ENCODE measurements at places on chromosomes 7 and 10.

- no peak for DNase-seq
Measured at GRCh38 chr7:106566672-106567071, 94.3 kb downstream of the CCDC71L start.

- no peak for DNase-seq
Measured at GRCh38 chr7:111012799-111013675, 77.9 kb upstream of the LRRN3 start.

DNA sequence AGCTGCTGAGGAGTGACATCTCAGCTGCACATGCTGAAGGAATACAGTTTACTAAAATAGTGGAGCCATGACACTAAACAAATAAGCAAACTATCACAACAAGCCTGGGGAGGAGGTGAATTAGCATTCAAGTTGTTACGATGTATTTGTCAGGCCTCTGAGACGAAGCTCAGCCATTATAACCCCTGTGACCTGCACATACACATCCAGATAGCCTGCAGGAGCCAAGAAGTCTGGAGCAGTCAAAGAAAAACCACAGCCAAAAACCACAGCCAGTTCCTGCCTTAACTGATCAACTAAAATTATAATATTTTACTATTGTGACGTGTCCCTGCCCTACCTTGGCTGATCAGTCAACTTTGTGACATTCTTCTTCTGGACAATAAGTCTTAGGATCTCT, 68.6 kb downstream of the NSUN6 start:
- no peak for DNase-seq

DNA sequence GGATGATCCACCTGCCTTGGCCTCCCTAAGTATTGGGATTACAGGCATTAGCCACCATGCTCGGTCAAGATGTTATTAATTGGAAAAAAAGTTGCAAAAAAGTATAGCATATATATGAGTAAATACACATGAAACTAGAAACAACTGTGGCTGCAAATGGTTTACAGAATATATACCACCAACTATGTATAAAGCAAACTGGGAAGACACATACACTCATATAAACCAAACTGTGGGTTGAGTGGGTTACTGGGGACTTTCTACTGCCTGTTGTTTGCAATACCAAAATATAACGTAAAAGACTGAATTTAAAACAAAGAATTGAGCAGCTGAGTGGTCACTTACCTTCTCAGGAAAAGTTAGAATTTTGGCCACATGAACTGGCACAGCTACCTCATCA, 8.1 kb downstream of the POLR3A start:
- no peak for DNase-seq

DNA sequence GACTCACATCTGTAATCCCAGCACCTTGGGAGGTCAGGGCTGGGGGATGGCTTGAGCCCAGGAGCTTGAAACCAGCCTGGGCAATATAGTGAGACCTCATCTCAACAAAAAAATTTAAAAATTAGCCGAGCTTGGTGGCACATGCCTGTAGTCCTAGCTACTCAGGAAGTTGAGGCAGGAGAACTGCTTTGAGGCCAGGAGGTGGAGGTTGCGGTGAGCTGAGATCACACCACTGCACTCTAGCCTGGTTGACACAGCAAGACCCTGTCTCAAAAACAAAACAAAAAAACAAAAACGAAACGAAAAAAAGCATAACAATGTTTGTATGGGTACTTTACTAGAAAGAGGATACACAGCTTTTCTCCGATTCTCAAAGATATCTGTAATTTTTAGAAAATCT, 31.8 kb downstream of the WNT16 start:
- no peak for DNase-seq

GRCh38 chr10:116756277-116756676, 13.9 kb upstream of the HSPA12A start:
- DNase-seq, result peak; percentile 14

- no peak for DNase-seq
Measured at GRCh38 chr7:42125321-42125720, 111.7 kb downstream of the GLI3 start.

GRCh38 chr10:62635127-62635526, 169.4 kb upstream of the ADO start:
- DNase-seq, result no peak

- peak; percentile 51 for DNase-seq
Measured at GRCh38 chr7:133550811-133551210, 297.9 kb downstream of the EXOC4 start.

- peak; percentile 28 for DNase-seq
Measured at GRCh38 chr10:129030996-129031843, 435.8 kb upstream of the MGMT start.

- DNase-seq, result no peak
Measured at GRCh38 chr7:134539380-134540004, 9.4 kb upstream of the AKR1B15 start.

DNA sequence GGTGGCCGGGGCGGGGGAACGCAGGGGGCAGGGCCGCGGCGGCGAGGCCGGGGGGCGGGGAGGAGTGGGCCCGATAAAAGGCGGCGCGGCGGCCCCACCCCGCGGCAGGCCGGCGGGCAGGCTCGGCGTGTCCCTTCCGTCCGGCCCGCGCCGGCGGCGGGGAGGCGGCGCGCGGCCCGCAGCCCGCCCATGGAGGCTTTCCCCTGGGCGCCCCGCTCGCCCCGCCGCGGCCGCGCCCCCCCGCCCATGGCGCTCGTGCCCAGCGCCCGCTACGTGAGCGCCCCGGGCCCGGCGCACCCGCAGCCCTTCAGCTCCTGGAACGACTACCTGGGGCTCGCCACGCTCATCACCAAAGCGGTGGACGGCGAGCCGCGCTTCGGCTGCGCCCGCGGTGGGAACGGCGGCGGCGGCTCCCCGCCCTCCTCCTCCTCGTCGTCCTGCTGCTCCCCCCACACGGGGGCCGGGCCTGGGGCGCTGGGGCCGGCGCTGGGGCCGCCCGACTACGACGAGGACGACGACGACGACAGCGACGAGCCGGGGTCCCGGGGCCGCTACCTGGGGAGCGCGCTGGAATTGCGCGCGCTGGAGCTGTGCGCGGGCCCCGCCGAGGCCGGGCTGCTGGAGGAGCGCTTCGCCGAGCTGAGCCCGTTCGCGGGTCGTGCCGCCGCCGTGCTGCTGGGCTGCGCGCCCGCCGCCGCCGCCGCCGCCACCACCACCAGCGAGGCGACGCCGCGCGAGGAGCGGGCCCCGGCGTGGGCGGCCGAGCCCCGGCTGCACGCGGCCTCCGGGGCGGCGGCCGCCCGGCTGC, at the start of gene NANOS1:
Gene NANOS1, plus strand, starts transcription at position 102 of the 808 bp plus-strand sequence. Its CDS starts 88 bp downstream, at position 190.
- no peak for DNase-seq

GRCh38 chr7:42095791-42096190, 141.2 kb downstream of the GLI3 start:
- DNase-seq, result no peak

DNA sequence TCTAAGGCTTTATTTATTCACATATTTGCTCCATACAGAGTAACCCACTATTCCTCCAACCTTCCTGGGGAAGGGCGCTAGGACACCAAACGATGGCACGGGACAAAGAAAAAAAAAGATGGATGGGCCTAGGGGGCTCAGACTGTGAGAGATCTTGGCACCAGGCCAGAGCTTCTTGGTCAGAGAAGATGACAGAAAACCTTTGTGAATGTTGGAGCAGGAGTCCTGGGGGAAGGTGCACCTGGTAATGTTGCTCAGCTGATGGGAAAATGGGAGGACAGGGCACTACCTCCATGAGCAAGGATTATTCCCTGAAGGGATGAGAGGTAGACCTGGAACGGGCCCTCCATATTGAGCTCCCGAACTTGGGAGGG, 1.4 kb upstream of the SH3PXD2A start:
- no peak for DNase-seq

- DNase-seq, result no peak
Measured at GRCh38 chr10:95850791-95851190, 57.0 kb upstream of the CC2D2B start.

GRCh38 chr10:6114805-6115341, 26.0 kb downstream of the RBM17 start:
- DNase-seq, result peak; percentile 32

GRCh38 chr7:40015790-40016296, 65.8 kb downstream of the CDK13 start:
- peak; percentile 65 for DNase-seq

- no peak for DNase-seq
Measured at GRCh38 chr7:92333866-92334265, 88.1 kb downstream of the ANKIB1 start.

- DNase-seq, result peak; percentile 37
Measured at GRCh38 chr10:6347391-6347951, 144.7 kb downstream of the PFKFB3 start.

GRCh38 chr10:102644066-102644645, at the start of gene TRIM8:
Gene TRIM8, plus strand, starts transcription at chr10:102644479. Its CDS starts 139 bp downstream, at chr10:102644618.
- DNase-seq, result peak; percentile 47

DNA sequence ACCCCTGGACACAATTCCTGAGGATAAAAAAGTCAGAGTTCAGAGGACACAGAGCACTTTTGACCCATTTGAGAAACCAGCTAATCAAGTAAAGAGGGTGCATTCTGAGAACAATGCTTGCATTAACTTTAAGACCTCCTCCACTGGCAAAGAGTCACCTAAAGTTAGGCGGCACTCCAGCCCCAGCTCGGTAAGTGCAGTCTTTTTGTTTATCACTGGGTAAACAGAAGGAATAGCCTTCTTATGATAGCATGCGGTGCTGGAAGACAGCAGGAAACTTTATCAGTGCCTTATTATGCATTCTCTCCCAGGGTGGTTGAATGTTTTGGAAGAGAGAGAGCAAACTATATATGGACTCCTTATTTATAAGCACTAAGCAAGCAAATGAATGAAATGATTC, 130.5 kb downstream of the CDK14 start:
- DNase-seq, result no peak

GRCh38 chr10:103780242-103781149, 74.9 kb downstream of the SH3PXD2A start:
- no peak for DNase-seq

DNA sequence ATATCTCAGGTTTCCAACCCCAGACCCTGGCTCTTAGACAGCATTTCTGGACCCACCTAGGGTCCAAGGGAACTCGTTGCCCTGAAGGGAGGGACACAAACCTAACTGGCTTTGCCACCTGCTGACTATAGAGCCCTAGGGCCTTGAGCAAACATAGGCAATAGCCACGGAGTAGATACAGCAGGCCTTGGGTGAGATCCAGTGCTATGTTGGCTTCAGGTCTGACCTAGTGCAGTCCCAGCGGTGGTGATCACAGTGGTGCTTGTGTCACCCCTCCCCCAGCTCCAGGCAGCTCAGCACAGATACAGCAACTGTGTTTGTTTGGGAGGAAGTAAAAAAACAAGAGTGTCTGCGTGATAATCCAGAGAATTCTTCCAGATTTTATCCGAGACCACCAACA, 9.7 kb upstream of the TNKS2 start:
- DNase-seq, result no peak

DNA sequence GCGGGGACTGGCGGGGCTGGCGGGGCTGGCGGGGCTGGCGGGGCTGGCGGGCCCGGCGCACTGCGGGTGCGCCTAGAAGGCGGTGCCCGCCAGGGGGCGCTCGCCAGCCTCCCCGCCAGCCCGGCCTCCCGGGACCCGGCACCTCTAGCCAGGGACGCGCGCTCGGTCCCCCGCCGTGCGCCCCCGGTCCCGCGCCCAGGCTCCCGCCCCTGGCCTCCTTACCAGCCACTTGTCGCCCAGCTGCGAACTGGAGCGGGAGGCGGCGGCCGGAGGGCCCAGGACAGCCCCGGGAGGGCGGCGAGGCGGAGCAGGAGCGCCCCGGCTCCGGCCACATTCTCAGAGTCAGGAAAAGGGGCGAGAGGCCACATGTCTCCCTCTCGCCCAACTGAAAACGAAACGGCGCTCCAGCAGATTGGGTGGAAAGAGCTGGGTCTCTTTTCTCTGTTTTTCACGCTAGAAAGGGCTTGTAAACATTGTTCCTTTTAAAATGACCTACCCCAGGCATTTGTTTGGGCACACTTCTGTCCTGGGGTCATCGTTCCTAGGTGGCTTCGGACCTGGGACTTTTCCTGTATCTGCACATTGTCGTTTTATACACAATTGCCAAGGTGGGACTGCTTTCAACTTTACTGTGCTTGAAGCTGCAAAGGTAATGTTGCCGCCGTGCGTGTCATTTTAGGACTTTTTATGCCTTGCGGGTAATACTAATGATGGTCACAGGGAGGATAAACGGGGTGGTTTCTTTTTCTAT, 378 bp upstream of the PRKCQ start:
- peak; percentile 15 for DNase-seq

DNA sequence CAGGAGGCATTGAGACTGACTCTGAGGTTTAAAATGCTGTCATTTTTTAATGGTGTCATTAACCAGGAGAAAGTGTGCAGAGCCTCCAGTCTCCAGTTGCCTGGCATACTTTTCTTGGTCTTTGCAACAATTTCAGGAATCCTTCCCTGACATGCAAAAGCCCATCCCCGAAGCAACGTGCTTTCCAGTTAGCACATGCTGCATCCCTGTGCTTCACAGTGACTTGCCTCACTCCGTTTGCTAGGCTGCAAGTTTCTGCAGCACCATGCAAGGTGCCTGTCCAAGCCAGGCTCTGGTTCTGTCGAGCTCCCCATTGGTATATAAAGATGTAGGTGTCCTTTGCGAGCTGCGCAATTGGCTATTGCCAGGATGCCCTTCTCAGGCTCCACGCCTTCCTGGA, 135.0 kb downstream of the GALNT17 start:
- DNase-seq, result no peak

GRCh38 chr10:124495162-124495561, 33.5 kb downstream of the LHPP start:
- DNase-seq, result no peak

DNA sequence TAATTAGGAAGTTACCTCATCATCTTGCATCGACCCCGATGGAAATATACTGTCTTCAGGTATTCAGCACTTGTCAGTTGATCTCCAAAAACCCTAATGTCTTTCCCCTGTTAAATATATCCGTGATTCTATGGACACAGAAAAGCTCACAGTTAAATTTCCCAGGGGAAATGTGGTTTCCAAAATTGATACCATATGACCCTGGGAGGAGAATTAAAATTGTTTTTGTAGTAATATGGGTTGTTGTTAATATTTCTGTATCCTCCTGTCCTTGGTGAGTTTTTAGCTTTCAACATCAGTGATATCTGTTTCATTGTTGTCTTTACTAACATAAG, 132.1 kb downstream of the CELF2 start:
- DNase-seq, result no peak

DNA sequence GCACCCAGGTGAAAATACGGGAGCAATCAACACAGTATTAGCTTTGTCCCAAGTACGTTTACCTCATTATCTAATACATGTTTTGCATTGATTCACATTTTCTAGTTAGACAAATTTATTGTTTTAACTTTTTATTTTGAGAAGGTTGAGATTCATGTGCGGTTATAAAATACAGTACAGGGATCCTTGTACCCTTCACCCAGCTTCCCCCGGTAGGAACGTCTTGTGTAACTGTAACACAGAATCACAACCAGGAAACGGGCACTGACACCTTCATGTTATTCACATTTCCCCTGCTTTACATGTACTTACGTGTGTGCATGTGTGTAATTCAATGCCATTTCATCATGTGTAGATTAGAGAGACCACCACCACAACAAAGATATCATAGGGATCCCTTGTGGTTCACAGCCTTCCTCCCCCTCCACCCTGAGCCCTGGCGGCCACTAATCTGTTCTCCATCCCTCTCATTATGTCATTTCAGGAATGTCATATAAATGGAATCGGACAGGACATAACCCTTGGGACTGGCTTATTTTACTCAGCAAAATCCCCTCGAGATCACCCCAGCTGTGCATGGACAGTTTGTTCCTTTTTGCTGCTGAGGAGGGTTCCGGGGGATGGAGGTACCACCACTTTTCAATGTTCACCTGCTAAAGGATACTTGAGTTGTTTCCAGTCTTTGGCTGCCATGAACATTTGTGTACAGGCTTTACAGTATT, 46.5 kb upstream of the C10orf71 start:
- no peak for DNase-seq

Data from cerebellar cortex (tissue), 1 donor.